ENCODE measurements at places on chromosomes 11 and 22.
A peak's percentile ranks its signal among the peaks of the same experiment; 100 is the strongest.

DNA sequence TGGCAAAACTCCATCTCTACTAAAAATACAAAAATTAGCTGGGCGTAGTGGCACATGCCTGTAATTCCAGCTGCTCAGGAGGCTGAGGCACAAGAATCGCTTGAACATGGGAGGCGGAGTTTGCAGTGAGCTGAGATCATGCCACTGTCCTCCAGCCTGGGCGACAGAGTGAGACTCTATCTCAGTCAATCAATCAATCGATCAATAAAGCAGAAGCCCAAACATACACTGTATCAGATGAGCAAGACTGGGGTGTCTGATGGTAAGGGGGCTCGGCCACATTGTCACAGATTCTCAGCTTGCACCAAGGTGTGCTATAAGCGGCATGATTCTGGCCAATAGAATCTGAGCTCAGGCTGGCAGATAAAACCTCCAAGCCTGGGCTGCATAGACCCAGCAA, 261.1 kb downstream of the BUD13 start:
- no peak for DNase-seq

- peak; percentile 45 for DNase-seq
Observed at GRCh38 chr11:10294290-10294953, 403 bp upstream of the SBF2 start.

DNA sequence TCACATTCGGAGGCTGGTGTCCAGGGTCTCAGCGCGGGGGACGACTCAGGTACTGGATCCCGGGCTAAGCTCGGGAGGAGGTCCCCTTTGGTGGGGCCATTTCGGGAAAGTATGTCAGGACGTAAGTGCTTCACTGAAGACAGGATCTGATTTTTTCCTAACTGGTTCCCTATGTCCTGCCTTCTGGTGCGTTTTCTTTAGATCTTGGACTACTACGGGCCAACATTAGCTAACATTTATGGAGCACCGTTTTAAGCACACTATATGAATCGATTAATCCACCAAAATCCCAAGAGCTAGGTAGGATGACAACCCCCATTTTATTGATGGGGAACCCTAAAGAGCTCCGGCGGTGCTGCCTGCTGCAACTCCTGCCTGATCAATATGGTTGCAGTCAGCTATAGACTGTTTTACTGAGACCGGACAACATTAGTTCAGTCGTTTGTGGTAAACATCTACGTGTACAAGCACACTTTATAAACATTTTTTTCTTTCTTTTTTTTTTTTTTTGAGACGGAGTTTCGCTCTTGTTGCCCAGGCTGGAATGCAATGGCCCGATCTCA, 17.0 kb upstream of the WDR74 start:
- DNase-seq, result peak; percentile 28

DNA sequence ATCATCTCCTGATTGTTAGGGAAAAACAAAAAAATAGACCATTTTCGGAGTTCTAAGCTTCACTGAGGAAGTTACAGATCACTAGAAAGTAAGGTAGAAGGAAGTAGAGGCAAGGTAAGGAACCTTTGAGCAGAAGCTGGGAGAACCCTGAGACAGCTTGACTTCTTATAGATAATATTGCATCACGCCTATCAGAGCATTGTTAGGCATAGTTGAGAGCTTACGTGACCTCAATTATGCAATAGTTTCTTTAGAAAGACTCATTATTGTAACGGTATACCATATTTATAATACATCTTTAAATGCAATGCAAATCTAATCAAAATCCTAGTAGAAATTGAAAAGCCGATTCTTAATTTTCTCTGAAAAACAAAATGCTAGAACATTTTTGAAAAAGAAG, 4.9 kb downstream of the TBRG1 start:
- DNase-seq, result no peak

DNA sequence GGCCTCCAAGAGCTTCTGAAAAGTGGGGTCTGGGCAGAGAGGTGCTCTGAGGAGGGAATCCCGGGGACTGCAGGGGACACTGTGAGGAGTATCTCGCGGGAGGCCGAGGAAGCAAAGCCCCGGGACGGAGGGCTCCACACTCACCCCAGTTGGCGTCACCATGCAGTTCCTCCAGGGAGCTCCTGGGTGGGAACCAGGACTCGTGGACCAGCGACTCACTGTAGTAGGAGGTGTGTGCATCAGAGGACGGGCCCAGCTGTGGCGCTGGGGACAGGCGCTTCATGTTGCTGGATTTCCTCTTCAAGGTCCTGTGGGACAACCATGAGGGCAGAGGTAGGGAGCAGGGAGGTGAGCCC, 4.8 kb downstream of the SUN2 start:
- DNase-seq, result no peak

- no peak for DNase-seq
Observed at GRCh38 chr22:37303821-37304274, 21.5 kb downstream of the CYTH4 start.

GRCh38 chr22:19644314-19645223, 69.7 kb upstream of the SEPTIN5 start:
- DNase-seq, result no peak

DNA sequence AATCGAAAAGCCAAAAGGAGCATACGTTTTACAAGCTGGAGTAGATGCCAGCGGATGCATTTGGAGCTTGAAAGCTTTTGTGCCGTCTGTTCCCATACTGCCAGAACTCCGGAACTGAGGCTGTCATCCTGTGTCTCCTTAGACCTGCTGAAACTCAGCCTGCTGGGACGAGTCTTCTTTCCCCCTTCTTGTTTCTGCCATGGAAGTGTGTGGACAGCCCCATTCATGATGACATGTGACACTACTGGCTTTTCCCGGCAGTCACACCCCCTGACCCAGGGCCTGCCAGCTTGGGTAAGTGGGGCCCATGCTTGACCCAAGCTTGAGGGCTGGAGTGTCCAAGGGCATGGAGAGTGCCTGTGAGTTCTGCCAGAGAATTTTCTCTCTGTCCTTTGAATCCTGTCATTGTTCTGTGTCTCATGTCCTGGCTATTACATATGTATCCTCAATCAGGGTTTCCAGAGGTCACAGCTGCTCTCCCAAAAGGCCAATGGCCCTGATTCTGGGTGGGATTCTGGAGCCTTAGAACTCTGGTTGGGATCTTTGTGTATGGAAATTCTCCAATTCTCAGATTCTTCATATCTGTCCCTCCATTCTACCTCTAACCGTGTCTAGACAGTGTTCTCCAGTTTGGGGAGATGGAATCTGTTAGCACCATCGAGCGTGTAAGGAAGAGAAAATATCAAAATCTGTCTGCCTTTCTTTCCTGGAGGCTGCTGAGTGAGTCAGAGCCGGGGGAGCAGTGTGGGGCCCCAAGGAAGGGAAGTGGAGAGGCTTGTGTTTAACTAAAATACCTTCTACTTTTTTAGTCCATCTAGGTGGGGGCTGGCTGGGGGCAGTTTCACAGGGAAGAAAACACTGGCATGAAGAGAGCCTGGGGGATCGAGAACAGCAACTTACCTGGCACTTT, 73.2 kb downstream of the KIAA1671 start:
- DNase-seq, result no peak

DNA sequence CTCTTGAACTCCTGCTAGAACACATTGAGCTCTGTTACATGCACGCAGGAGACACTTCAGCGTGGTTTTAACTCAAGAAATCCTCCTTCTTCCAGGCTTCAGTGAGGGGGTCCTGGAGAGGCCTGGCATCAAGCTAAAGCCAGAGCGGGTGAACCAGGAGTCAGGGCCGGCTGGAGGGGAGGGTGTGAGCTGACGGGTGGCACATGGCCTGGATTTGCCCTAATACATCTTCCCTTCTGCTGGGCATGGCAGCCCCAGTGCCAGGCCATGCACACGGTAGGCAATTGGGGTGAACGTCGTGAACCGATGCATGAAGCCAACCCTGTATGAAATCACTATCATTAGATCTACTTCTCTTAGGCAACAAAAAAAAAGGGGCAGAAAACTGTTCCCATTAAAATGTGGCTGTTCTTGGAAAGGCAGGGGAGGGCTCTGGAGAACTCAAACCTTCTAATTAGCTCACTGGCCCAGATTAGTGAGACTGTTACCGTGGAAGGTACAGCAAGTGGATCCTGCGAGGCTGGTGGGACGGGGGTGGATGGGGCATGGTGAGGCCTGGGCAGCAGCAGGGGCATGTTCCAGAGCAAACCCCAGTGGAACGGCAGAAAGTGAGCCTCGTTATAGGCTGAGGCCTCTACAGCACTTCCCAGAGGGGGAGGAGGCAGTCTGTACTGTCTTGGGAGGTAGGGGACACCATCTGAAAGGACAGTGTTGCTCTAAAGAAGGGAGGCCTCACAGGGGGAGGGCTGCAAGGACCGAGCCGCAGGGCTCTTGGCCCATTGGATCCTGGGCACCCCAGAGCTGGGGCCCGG, 10.6 kb downstream of the IFT27 start:
- DNase-seq, result no peak

GRCh38 chr11:14308114-14308896, 50.7 kb downstream of the RRAS2 start:
- DNase-seq, result peak; percentile 42

- no peak for DNase-seq
Observed at GRCh38 chr11:107272561-107272960, 185.1 kb downstream of the CWF19L2 start.

DNA sequence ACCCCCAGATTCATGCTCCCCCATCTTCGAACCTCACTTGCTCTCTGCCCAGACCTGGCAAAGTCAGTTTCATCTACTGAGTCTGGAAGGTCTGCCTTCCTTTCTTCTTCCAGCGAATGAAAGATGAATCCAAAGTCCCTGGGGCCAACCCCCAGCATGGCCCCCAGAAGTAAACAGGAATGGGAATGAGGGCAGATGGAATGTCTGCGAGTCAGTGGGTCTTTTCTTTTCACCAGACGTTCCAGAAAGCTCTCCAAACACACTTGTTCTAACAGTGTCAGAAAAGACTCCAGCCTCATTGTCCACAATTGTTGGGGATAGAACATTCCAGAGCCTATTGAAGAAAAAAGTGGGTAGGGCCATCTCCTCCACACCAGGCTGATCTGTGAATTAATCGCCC, 28.6 kb downstream of the RIBC2 start:
- DNase-seq, result no peak

GRCh38 chr11:83299681-83300080, 13.5 kb upstream of the CCDC90B start:
- DNase-seq, result no peak

GRCh38 chr22:49322231-49322630, 505.4 kb downstream of the BRD1 start:
- no peak for DNase-seq

GRCh38 chr11:44661311-44661717, 65.4 kb upstream of the TSPAN18 start:
- no peak for DNase-seq

GRCh38 chr22:30220338-30221012, 26.1 kb downstream of the LIF start:
- no peak for DNase-seq

- no peak for DNase-seq
Observed at GRCh38 chr11:14346303-14346955, 12.6 kb downstream of the RRAS2 start.

DNA sequence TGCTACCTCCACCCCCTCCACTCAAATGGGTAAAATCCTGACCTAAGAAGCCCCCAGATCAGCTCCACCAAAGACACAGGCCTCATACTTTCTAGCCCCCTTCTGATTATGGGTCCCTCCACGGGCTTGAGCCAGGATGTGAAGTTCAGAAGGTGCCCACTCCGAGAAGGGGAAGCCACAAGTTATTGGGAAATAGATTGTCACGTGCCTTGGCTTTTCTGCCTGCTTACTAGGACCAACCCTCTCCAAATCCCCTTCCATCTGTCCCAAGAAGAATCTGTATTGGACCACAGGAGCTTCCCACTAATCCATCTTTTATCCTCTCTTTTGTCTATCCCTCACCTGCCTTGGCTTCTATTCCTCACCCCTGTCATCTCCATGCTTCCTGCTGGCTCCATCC, 3.0 kb upstream of the NRGN start:
- no peak for DNase-seq

DNA sequence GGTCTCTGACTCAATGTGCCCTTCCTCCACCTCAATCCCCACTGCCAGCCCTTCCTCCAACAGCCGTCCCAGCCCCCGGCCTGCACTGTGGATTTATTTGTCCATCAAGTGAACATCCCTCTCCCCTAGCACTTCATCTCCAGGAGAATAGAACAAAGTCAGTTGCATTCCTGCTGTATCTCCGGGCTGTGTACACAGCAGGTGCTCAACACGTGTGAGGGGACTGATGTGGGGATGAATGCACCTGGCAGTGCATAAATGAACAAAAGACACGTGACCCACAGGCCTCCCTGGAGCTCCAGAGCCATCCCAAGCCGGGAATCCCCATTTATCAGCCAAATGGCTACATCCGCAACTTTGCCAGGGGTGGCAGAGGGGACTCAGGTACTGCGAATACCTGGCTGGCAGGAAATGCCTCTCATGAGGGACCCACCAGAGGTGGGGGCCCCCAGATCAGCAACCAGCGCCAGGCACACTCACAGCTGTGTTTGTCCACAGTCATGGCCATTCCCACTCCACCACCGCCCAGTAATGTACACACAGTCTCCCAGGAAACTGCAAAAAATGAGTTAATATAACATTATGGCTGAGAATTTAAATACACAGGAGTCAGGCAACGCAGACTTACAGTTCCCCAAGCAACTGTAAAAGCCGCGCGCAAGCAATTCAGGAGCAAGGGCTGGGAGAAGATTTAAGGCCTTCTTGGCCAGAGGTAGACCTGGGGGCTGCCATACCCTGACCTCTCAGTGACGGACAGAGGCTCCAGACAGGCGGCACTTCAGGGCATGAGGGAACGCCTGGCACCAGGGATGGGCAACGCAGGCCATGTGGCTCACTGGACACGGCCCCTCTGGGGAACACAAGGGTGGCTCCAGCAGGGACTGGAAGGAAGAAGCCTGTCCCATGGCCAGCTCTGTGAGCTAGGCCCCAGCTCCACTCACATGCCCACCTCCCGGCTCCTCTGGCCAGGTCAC, 50.3 kb upstream of the TCF20 start:
- DNase-seq, result no peak

- DNase-seq, result no peak
Observed at GRCh38 chr11:117629146-117629545, 167.9 kb downstream of the DSCAML1 start.

DNA sequence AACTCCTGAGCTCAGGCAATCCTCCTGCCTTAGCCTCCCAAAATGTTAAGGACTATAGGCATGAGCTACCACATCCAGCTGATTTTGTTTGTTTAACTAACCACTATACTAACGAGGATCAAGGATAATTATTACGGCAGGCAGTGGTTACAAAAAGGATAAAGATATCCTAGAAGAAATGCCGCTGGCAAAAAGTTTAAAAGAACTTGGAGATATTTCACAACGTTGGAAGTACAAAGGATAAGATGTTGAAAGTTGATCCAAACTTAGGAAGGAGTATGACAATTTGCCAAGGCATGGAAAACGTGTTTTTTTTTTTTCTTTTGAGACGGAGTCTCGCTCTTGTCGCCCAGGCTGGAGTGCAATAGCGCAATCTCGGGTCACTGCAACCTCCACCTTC, 13.4 kb downstream of the AP5B1 start:
- no peak for DNase-seq

Measured in SK-N-DZ (cell line).